ENCODE measurements at places on chromosomes 16 and 17.

GRCh38 chr17:74671031-74671771 lies 41.5 kb downstream of the CD300LF start:
- DNase-seq, result no peak

- no peak for DNase-seq
Measured at GRCh38 chr17:14201988-14202380, 34.7 kb downstream of the CDRT15 start.

GRCh38 chr17:40582328-40582901 lies 17.1 kb upstream of the CCR7 start:
- no peak for DNase-seq

DNA sequence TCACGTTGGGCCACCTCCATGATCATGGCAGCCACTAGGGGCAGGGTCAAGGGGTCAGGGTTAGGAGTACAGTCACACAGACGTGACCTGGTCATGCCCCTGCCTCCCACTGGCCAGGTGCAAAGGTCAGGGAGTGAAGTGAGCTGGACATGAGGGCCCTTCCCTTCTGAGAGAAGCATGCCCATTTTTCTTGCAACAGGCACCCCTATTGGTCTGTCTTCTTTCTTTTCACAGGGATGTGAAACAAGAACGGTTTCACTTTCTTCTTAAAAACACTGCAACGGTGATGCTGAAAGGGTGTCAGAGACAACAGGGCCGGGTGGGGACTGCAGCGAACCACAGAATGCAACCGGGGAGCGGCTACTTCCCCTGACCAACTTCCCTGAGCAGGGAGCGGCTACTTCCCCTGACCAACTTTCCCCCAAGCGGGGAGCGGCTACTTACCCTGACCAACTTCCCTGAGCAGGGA lies 52.1 kb upstream of the DOC2B start:
- no peak for DNase-seq

GRCh38 chr17:36850790-36851189 lies 86.5 kb upstream of the LHX1 start:
- DNase-seq, result no peak

DNA sequence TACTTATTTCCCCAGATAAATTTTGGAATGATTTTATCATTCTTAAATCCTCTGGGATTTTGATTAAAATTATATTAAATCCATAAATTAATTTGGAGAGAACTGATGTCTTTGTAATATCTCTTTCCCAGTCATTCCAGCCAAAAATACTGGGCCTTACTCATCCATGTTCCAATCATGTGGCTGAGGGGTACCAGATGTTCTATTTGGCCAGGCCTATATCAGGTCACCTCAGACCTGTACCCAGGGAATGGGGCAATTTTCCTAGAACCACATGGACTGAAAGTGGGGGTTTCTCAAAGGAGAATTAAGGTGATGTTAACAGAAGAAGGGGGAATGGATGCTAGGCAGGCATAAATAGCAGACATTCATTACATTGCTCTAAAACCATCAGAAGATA lies 7.5 kb downstream of the SNTB2 start:
- DNase-seq, result no peak

DNA sequence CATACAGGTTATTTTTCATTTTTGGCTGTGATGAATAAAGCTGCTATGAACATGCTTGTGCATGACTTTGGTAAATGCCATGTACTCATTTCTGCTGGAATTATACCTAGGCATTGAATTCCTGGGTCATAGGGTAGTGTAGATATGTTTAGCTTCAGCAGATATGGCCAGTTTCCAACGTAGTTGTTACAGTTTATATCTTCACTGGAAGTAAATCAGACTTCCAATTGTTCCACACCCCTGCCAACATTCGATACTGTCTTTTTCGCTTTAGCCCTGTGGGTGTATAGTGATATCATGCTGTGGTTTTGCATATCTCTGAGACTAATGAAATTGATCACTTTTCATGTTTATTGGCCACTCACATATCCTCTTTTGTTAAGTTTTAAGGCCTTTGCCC lies 50.4 kb downstream of the ARHGAP27 start:
- no peak for DNase-seq

DNA sequence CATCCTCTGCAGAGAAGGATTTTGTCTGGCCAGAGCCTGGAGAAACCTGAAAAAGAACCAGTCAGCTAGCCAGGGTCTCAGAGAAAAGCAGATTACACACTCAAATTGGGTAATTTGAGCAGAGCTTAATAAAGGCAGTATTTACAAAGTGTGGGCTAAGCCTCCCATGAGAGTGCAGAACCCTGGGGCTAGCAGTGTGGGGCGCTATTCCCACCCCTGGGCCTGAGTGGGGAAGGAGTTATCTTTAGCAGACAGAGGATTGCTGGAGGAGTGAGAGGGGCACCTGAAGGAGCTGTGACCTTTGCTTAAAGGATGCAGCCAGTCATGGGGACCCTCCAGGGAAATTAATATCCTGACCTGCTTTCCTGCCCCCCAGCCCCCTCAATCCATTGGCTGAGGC lies 46.2 kb downstream of the SNX20 start:
- DNase-seq, result no peak

All from NCI-H2227 treated with DMSO at 0.1 percent for 48 hours (cell line).